ENCODE measurements at places on chromosomes 1 and 21.

GRCh38 chr1:164688791-164689190 is 129.8 kb downstream of the PBX1 start:
- DNase-seq, result no peak

GRCh38 chr1:111271464-111271801 is 19.2 kb upstream of the CHIA start:
- DNase-seq, result no peak

GRCh38 chr1:221735999-221736398 is 5.9 kb downstream of the DUSP10 start:
- no peak for DNase-seq

DNA sequence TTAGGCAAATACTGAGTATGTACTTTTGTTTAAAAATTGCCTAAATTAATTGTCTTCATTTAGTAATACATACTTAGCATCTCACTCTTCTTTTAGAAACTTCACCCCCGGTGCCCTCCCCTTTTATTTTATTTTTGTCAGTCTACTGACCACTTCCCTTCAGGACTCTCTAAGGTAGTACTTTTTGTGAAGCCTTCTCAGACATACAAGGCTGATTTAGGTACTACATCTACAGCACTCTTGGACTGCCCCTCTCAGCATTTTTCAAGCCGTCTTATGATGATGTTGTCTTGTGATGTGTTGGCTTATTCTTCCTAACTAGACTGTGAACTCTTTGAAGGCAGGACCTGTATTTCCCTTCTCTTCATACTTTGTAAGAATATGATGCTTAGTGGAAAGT is 24.7 kb downstream of the RPS6KC1 start:
- peak; percentile 22 for DNase-seq

DNA sequence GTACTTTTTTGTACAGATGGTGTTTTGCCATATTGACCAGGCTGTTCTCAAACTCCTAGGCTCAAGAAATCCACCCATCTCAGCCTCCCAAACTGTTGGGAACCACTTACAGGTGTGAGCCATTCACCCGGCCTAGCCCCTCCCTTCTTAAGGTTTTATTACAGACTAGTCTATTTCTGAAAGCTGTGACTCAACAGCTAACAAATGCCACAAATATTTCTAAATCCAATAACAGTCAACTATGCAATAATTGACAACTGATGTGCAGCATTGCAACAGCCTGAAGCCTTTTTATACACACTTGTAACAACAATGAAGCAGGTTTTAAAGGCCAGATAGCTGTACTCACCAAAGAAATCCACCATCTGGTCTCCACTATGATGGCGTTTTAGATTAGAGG is 51.4 kb downstream of the GRIK1 start:
- DNase-seq, result no peak

DNA sequence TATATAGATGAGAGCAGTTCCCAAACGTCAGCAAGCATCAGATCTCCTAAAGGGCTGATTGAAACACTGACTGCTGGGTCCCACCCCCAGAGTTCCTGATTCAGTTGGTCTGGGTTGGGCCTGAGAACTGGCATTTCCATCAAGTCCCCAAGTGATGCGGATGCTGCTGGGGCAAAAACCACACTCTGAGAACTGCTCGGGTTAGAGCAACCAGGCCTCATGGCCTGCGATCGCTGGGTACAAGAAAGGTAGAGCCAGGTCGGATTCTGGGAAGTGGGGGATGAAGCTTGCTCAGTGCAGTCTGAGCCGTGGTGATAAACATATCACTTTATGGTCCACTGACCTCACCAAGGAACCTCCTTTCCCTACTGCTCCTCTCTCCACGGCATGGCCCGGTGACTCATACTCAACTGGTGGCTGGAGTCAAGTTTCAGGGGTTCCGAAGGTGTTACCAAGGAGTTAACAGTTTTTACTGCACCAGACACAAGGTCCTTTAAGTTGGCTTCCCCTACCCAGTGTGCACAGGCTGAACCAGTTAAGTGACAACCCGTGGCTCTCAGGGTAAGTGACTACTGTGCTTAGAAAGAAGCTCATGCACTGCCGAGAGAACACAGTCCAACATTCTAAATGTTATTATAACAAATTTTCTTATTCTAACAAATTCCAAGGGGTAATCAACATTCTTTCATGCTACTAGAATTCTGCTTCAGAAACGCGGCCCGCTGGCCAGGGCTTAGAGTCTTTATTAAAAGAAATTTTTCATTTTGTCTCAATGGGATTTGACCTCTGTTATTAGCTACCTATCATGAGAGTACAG is 153.5 kb downstream of the TGFBR3 start:
- DNase-seq, result no peak

DNA sequence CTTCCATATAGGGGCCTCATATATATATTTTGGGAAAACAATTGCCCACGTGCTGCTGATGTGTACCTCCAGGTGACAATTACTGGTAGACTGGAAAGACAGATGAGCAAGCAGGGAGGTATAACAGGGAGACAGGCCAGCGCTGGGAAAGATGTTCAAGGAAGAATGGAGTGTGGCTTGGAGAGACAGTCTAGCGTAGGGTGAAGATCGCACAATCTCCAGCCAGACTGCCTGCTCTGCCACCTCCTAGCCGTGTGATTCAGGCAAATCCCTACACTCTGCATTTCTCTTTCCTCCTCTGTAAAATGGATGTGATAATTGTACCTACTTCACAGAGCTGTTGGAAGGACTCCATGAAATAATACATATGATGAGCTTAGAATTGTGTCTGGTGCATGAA is 66.1 kb downstream of the TMCO4 start:
- DNase-seq, result no peak

DNA sequence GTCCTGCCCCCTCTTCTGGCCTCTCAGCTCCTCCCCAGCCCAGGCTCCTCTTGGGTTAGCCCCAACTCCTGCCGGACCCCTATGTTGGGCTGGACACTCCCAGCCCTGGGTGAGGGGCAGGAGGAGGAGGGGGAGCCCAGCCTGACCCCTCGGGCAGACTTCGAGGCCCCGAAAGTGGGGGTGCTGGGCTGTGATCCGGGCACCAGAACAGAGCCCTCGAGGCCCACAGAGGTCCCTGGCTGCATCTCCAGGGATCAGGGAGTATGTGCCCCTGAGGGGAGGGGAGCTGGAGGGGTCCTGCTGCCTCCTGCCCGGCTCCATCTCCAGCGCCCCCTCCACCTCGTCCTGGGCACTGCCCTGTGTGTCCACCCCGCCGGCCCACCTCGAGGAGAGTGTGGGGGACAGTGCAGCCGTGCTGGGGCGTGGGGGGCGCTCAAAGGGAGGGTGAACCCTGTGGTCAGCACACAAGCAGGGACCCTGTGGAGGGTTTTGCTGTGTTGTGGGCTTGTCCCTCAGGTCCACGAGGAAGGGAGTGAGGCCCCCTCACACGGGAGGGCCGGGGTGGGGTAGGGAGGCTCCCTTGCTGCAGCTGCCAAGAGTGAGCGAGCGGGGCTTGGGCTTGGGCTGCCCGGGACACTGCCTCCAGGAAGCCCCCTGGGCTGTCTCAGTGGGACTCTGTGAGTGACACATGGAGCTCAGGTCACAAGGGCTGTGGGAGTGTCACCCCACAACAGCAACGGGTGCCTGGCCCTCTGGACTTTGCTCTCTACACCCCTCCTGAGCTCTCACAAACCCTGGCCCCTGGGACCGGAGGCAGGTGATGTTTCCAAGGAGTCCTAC is 54.4 kb downstream of the COL18A1 start:
- no peak for DNase-seq

GRCh38 chr1:55781944-55782482 is 566.8 kb upstream of the USP24 start:
- DNase-seq, result no peak

GRCh38 chr1:192581131-192581927 is 5.8 kb downstream of the RGS1 start:
- DNase-seq, result no peak

DNA sequence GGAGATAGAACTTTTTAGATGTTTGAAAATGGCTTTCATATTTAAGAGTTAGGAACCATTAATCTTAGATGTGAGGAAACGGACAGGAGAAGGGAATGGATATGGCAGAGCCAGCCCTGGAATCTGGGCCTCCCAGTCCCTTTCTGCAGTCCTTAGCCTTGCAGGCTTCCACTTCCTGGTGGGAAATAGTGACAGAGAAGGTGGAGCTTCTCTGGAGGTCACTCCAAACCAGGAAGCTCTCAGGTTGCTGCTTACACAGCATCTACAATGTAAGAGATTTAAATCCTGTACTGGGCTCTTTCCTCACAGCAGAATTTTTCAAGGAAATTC is 2.5 kb downstream of the S100A11 start:
- no peak for DNase-seq

DNA sequence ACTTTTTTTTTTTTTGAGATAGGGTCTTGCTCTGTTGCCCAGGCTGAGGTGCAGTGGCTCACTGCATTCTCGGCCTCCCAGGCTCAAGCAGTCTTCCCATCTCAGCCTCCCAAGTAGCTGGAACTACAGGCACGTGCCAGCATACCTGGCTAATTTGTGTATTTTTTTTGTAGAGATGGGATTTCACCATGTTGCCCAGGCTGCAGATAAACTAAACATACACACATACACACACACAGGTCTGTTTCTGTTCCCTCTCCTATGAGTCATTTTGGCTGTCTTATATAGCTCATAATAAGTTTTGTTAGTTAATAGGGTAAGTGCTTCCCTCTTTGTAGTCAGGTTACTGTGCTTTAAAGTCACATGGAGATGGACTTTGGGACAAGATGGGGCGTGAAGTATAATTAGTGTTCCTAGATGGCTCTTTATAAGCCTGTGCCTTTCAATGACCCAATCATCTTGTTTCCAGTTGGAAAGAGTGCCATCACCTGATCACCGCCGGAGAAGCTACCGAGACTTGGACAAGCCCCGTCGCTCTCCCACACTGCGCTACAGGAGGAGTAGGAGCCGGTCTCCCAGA is 9.1 kb downstream of the PRPF38A start:
- no peak for DNase-seq

DNA sequence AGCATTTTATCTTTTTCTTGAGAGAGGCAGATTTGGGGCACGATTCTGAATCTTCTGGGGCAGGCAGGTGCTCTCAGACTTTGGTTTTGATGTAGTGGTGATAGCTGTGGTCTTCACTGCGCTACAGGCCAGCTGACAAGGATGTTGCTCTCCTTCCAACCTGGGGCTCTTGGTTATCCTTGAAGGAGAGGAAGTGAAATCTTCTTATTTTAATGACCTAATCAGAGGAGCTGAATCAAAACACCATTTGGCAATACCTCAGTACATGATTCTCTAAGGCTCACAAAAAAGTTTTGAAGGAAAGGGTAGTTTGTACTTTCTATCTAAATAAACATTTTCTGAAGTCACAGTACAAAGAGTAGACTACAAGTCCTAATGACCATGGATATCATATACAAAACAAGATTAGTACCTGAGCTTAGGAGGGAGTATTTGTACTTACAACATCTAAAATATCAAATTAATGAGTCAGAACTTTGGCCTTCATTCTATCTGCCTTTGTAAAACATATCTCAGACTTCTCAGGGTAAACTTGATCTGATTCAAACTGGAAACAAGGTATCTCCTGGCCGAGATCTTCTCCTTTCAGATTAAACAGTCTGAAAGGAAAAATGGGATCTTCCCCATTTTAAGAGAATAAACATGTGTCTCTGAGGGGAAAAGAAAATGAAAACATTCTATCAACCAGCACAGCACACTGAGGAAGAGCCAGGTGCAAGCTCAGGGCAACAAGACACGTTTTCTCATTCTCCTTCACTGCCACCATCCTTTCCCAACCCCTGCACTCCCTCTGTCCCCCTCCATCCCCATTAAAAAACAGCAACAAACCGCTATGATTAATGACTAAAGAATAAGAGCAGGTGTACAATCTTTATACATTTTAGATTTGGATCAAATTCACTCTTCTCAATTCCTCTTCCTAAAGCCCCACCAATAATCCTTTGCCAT is 69.2 kb downstream of the SH3GLB1 start:
- no peak for DNase-seq

DNA sequence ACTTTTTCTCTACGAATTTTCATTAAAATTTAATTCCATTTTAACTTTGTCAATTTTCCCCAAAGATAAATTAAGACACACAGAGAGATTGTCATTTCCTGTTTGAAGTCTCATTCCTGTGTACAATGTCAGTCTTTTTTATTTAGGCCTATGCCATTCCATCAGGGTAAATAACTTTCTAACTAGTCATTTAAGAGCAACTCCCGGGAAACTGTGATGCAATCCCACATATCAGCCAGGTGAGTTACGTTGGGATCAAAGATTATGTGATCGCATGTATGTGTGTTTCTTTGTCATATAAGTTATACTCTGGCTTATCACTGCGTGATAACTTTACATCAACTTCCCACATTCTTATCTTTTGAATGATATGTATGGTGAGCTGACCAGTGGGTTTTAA is 86.1 kb upstream of the S1PR1 start:
- DNase-seq, result no peak

DNA sequence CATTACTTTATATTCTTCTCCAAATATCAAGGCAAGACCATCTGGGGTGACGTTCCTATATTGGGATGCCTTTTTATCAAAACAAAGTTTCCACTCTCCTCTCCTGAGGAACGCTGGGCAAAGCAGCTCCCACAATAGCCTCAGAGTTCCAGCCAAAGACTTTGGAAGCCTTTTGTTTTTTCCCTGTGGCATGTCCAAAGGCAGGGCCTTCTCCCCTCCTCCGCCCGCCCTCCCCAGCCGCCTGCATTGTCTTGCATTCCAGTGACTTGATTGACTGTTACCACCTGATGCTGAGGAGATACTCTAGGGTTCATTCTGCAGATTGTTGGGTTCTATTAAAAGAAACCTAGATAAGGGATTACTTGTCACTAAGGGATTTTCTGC is 43.5 kb downstream of the PROX1 start:
- DNase-seq, result no peak

DNA sequence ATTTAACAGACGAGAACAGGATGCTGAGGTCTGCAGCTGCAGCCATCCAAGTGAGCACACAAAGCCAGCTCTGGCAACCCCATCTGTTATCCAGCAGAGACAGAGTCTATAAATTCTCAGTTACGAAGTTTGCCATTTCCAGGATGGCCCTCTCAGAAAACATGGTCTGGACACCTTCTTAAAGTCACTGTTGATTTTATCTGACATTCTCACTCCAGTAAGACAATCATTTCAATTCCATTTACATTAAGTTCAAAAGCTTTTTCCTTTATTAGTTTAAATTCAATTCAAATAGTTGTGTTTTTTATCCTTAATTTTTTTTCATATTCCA is 125.5 kb downstream of the DMRTB1 start:
- no peak for DNase-seq

GRCh38 chr1:55302972-55303371 is 87.8 kb upstream of the USP24 start:
- no peak for DNase-seq

DNA sequence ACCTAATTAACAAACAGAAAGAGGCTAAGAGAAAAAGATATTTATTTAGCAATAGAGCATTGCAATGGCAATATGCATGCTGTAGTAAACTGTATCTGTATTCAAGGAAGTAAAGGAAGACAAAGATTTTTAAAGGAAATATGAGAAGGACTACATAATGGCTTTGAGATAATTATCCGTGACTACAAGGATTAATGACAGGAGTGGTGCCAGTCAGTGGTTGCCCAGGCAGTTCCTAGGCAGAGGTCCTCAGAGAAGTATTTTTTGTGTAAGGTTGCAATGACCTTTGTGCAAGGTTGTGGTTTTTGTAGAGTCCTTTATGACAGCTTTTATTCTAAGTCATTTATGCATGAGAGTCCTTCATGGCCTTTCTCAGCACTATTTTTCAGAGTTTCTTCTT is 711.1 kb upstream of the CHRM3 start:
- DNase-seq, result no peak

- no peak for DNase-seq
Observed at GRCh38 chr21:31609081-31609480, 50.4 kb upstream of the SOD1 start.

Data from GM13976 (cell line).